Karpas-422 (cell line): ENCODE measurements at places on chromosomes 11 and 22. TPM values are rescaled to one million over a fixed set of nuclear protein-coding genes. Genes with fewer than 3 reads are reported as not detected.

Gene IL17REL
- not detected in 2 replicates for total RNA-seq

Gene MS4A4A
- not detected in 2 replicates for total RNA-seq

Gene LAYN
- not detected in 2 replicates for total RNA-seq

Gene LIN7C
- 10.5 and 30.3 TPM in 2 replicates for total RNA-seq

Gene OR2AG2
- total RNA-seq, result 0.22 and 0.48 TPM in 2 replicates

Gene UCP3
- total RNA-seq, result 3.0 and 4.0 TPM in 2 replicates

Gene ZP1
- total RNA-seq, result not detected in 2 replicates

Gene MUC2
- total RNA-seq, result not detected in 2 replicates

Gene ALDH3B2
- 1.6 and 1.8 TPM in 2 replicates for total RNA-seq

Gene OR52N4
- not detected in 2 replicates for total RNA-seq

Gene CREBZF
- 230 and 297 TPM in 2 replicates for total RNA-seq

Gene KCTD21
- total RNA-seq, result 1.2 and 1.8 TPM in 2 replicates

Gene MACROD1
- total RNA-seq, result 5.4 TPM in 1 of 2 replicates, not detected in the other

Gene SEC14L6
- total RNA-seq, result not detected in 2 replicates

Gene PGR
- not detected in 2 replicates for total RNA-seq

Gene GPHA2
- total RNA-seq, result not detected in 2 replicates

Gene OR9G4
- total RNA-seq, result not detected in 2 replicates

Gene FIBIN
- not detected in 2 replicates for total RNA-seq

Gene SHANK3
- total RNA-seq, result 0.04 TPM in 1 of 2 replicates, not detected in the other

Gene PATE4
- total RNA-seq, result not detected in 2 replicates

Gene TIGD3
- 0.11 and 0.83 TPM in 2 replicates for total RNA-seq

Gene BATF2
- 0.18 and 1.1 TPM in 2 replicates for total RNA-seq

Gene LRRC4C
- not detected in 2 replicates for total RNA-seq

Gene RFPL1
- not detected in 2 replicates for total RNA-seq
